Tongue (tissue), 3 donors: ENCODE measurements at places on chromosomes 7 and 10.

DNA sequence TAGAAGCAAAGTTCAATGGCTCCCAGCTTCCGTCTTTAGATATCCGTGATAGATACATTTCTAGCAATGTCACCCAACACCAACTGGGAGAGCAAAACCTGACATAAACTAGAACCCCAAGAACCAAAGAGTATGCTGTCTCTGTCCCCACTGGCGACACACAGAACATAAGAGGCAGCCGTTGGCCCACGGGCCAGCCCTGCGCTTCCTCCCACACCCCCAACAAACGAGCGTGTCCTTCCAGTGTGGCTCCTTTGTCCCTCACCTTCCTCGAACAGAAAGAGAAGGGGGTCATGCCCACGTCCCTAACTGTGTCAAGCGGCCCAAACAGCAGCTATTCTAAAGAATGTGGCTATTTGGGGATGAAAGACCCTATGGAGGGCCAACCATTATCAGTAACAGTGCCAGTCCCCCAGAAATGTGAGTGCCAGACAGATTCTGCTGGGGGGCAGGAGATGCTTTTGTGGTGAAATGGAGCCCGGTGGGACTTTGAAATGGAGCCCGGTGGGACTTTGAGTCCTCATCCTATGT is 171.9 kb downstream of the USP6NL start:
- DNase-seq: no peak

DNA sequence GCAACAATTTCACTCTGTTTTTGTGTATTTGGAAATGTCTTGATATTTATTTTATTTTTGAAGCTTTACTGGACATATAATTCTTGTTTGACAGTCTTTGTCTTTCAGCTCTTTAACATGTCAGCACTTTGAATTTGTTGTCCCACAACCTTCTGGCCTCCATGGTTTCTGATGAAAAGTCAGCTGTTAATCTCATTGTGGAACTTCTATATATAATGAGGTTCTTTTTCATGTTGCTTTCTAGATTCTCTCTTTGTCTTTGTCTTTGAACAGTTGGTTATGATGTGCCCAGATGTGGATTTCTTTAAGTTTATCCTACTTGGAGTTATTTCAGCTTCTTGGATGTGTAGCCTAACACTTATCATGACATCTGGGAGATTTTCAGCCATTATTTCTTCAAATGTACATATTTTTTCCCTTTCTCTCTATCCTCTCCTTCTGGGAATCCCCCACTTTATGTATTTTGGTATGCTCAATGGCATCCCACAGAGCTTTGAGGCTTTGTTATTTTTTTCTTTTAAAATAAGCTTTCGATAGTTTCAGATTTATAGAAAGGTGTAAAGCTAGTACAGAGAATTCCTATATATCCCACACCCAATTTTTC is 9.5 kb upstream of the LMTK2 start:
- DNase-seq: no peak

- no peak for DNase-seq
These were observed 406.1 kb upstream of the FZD8 start for GRCh38 chr10:36048236-36048635.

DNA sequence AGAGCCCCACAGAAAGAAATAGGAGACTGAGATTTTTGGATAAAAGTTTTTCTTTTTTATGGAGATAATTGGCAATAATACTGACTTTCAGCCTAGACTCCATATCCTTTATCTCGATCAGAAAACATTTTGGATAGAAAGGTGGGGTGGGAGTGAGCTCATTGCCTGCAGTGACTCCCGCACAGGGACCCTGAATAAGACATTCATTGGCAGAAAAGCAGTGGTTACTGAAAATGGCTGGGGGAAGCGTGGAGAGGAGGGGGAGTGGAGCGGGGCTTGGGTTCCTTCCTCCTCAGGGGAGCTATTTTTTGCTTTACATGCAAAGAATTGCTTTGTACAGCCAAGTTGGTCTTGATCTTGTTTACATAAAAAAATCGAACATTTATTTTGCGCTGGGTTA is 90.4 kb upstream of the BMPER start:
- DNase-seq: peak; percentile 57

DNA sequence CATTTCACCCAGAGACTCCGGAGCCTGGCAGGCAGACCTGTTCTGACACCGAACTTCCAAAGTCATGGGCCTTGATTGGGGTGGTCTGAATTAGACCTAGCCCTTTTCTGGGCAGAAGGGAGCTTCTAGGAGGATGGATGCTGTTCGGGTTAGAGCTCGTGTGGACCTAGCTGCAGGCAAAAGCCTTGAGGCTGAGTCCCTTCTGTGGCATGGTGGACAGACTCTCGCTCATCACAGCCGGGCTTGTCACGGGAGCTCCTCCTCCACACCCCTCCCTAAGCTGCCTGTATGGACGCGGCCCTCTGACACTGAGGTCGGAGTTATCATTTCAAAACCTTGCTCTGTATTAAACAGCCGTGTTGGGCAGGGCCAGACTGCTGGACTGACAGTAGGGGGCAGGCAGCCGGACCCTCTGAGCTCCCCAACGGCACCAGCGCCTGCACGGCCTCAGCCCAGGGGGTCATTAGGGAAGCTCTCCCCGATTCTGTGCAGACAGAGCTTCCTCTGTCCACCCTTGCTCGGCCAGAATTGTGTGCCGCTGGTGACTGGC is 2.2 kb downstream of the IRF5 start:
- no peak for DNase-seq

- no peak for DNase-seq
These were observed 78.9 kb downstream of the ADAM12 start for GRCh38 chr10:126309228-126309883.

DNA sequence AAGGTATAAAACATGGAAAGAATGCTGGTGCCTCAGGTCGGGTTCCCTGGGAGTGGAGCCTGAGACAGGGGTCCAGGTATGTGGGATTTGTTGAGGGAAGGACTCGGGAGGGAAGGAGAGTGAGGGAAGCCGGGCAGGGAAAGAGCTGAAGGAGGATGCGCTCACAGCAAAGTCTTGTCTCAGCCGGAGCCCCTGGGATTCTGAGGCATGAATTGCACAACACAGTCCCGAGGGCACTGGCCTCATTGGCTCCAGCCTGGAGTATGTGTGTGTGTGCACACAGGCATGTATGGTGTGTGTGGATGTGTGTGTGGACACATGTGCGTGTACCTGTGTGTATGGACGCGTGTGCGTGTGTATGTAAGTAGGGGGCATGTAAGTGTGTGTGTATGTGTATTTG is 87.4 kb downstream of the WDFY4 start:
- DNase-seq: no peak

DNA sequence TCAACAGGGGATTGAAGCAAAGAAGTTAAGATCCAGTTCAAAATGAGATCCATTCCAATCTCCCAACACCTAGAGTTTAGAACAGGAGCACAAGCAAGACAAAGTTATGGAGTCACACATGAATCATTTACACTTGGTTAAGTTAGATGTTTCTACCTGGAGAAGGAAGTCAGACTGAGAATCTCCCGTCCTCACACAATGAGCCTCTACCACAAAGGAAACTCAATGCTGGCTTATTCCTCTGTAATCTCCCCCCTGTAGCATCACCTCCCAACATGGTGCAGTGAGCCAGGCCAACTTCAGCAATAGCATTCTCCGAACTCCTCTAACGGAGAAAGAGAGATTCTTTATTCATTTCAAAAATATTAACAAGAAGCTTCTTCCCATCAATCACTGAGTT is 82.2 kb downstream of the ELMO1 start:
- no peak for DNase-seq

GRCh38 chr7:139950881-139951525 is 111.7 kb downstream of the PARP12 start:
- DNase-seq: no peak

GRCh38 chr10:110214371-110214826 is 7.0 kb downstream of the MXI1 start:
- no peak for DNase-seq

GRCh38 chr7:78326876-78327275 is 528.3 kb downstream of the PHTF2 start:
- DNase-seq: peak; percentile 88

- DNase-seq: no peak
These were observed 14.0 kb downstream of the KAZALD1 start for GRCh38 chr10:101075775-101076174.

DNA sequence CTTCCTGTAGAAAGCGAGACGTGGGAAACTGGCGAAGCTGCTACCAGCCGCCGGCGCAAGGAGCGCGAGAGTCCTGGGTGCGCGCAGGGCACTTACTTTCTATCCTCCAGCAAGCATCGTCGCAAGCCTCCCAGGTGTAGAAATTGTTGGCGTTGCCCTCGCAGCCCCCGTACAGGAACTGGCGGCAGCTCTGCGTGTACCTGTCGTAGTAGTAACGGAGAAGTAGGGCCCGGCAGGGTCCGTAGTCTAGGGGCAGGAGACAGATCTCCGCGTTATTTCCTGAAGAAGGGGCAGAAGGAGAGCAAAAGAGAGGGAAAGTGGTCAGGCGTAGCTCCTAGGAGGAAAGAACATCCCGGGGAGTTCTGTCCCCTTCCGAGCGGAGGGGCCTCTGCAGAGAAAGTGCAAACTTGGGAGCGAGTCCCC is 501 bp downstream of the TFPI2 start:
- DNase-seq: peak; percentile 46
